GM10248 (cell line): ENCODE measurements at places on chromosomes 11 and 22.

- DNase-seq = no peak
These were observed 38.1 kb downstream of the PARVA start for GRCh38 chr11:12415342-12415966.

- peak; percentile 76 for DNase-seq
These were observed at the start of gene RASGRP2 for GRCh38 chr11:64743591-64744543. TSS of gene RASGRP2 (minus strand) at chr11:64744142. CDS start at chr11:64742866, 1,276 bp downstream.

GRCh38 chr11:64969209-64969608 is 2.7 kb downstream of the MAJIN start:
- DNase-seq = no peak

DNA sequence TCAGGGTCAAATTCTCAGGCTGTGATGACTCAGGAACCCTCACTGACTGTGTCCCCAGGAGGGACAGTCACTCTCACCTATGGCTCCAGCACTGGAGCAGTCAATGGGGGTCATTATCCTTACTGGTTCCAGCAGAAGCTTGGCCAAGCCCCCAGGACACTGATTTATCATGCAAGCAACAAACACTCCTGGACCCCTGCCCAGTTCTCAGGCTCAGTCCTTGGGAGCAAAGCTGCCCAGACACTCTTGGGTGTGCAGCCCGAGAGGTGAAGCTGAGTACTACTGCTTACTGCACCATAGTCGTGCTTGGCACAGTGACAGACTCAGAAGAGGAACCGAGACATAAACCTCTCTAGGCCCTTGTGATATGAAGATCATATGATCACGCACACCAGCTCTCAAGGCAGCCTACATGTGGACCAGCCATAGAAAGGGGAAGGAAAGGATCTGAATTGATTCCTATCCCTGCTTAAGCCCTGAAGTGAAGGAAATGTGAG is 58.2 kb downstream of the ZNF280B start:
- DNase-seq = peak; percentile 78

DNA sequence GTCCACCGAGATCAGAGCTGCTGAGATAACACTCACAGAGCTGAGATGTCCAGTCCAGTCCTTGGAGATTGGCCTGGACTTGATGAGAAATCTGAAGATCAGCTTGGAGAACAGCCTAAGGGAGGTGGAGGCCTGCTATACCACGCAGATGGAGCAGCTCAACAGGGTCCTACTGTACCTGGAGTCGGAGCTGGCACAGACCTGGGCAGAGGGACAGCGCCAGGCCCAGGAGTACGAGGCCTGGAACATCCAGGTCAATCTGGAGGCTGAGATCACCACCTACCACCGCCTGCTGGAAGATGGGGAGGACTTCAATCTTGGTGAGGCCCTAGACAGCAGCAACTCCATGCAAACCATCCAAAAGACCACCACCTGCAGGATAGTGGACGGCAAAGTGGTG is 33.1 kb downstream of the CLTCL1 start:
- no peak for DNase-seq

- no peak for DNase-seq
These were observed 6.6 kb downstream of the SERHL2 start for GRCh38 chr22:42560381-42560780.

DNA sequence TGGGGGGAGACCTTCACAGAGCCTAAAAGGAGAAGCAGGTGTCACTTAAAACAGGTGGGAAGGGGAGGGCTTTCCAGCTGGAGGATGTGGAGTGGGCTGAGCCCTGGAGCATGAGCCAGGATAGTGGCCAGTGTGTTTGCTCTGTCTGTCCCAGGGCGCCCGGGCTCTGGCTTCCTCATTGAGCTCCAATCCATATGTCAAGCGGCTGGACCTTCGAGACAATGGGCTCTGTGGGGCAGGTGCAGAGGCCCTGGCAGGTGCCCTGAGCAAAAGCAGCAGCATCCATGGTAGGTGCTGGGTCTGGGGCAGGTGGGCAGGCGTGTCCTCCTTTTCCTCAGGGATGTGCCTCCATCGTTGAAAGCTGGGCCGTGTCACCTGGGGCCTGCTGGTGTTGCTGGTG is 2.0 kb downstream of the LRRC74B start:
- no peak for DNase-seq

GRCh38 chr11:115390441-115390840 is 113.8 kb downstream of the CADM1 start:
- DNase-seq = no peak

- peak; percentile 53 for DNase-seq
These were observed 414.5 kb upstream of the SYN3 start for GRCh38 chr22:33472462-33473344.

DNA sequence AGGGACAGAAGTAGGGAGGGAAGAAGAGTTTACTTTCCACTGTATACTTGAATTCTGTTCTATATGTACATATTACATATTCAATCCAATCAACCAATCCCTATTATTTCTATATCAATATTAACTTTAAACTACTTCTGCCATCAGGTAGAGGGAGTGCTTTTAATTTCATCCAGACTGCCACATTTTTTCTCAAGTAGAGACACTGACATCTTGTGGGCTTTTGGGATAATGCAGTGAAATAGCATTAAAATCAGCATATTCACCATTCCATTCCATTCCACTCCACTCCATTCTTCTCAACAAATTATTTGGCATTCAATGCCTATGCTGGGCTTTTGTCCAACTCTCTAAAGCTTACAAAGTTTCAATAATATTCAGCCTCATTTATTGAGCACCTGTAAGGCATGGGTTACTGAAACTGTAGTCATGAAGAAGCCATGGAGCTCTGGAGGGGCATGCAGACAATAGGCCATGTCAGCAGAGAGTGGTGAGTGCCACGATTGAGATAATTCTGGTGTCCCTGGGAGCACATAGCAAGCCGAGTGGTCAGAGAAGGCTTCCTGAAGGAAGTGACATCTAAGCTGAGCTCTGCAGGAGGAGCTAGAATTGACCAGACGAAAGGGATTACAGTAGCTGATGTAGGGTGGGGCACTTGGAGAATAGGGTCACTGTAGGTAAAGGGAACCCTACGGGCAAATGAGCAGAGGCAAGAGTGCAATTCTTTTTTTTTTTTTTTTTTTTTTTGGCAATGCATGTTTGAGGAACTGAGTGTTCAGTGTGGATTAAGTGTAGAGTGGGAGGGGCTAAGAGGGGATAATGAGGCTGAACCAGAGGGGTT is 12.8 kb upstream of the CLPB start:
- peak; percentile 60 for DNase-seq

DNA sequence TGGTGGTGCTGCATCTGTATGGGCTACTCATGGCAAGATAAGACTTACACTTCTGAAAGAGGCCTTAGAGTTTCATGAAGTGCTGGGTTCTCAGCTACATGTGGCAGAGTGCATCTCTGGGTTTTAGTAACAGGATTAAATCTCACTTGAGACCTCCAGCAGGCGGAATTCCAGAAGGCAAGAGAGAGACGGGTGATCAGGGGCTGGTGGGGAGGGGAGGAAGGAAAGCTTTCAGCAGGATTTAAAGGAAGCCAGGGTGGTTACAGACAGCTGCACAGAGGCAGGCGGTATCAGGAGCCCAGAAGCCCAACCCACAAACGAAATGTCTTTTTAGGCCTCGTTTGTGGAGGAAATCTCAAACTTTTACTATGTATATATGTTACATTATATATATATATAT is 56.2 kb upstream of the CD82 start:
- DNase-seq = no peak

DNA sequence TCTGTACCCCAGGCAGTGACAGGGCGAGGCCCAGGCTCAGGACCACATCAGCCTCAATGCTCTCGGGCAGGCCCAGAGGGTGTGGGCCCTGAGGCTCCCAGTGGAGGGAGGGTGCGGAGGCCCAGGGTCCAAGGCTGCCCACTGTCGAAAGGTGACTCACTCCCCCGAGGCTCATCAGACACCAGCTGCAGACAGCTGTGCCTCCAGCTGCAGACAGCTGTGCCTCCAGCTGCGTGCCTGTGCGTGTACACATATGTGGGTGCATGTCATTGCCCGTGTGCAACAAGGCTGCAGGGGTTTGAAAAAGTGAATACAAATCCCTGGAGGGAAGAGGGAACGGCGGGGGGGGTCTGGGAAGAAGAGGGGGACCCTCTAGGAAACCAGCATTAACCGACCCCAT is 134.3 kb downstream of the BRD1 start:
- DNase-seq = no peak

DNA sequence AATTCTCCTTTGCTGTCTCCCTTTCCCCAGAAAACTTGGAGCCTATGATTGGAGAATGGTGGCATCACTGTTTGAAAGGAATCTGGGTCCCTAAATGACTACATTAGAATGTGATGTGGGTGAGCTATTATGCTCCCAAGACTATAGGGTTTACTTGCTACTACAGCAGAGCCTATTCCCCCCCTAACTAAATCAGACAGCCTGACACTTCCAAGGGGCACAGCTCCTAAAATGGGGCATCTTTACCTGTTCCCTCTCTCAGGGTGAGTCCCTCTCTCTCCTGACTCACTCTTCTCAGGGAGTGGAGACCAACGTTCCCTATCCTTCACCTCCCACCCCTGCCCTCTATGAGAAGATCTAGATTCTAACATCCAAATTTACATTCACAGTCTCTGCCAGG is 775 bp upstream of the ISX start:
- no peak for DNase-seq

DNA sequence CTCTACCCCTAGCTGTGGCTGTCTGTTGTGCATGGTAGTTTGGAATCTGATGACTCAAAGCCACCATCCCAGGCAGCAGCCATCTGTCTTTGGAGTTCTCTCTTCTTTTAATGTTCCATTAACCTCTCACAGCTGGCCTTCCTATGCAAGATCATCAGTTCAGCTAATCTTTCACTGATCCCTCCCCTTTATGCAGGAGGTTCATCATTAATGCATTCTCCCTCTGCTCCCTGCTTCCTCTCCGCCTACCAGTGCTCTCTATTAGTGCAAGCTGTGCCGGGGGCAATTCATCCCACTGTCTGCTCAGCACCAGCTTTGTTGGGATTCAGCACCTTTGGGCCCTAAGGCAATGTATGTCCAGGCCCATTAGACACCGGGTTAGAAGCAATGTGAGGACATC is 413.0 kb upstream of the LRRC4C start:
- no peak for DNase-seq

DNA sequence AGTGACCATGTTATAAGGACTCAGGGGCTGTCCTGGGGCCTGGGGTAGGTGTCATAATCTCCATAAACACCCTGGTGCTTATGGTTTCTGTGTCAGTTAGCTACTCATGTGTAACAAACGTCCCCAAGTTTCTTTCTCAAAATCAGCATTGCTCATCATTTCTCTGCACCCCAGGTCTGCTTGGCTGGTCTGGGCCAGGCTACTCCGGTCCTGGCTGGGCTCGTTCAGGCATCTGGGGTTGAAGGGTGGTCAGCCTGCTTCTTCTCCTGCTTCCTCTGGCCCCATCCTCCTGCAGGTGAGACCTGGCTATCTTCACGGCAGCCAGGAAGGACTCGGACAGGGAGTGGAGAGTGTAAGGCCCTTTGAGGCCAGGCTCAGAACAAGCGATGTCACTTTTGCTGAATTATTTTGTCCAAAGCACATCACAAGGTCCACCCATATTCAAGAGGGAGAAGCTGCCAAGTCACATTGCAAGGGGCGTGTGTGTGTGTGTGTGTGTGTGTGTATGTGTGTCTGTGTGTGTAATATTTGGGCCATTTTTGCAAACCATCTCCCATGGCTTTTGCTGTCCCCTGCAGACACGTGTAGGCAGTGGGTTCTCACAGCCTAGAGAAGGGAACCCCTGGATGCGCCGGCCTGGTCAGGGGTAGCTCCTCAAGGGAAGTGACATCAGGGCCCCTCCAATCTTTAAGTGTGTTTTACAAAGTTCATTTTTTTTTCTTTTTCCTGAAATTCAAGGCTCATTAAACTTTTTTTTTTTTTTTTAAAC is 535.8 kb downstream of the TBC1D22A start:
- peak; percentile 10 for DNase-seq

DNA sequence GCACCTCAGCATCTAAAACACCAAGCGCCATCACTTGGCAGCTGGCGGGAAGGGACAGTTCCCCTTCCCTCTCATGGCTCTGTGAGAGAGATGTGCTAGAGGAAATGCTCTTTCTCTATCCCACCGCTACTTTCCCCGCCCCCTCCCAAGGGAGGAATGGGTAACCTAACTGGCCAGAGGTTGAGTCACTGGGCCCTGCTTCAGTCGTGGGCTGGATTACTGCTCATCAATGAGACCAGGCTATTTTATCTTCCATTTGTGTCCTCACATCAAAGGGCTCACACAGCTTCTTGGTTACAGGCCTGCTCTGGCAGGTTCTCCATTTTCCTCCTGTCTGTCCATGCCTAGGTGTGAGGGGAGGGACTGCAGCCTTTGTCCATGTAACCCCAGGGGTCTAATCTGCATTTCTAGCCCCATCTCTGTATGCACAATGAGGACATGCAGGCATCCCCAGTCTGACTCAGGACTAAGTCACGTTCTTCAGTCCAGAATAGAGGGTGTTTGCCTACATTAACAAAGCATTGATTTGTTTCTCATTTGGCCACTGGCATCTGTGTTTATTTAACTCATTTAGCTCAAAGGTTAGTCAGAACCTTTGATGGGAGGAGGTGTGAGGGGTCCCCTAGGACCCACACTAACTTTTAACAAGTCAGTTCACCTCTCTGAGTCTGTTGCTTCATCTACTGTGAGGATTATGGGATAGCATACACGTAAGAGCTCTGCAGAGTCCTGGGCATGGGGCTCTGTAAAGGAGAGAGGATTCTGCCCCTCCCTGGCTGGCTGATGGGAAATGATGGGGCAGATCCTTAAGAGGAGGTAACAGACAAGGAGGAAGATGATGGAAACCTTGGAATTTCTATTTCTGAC is 99.1 kb downstream of the XRRA1 start:
- DNase-seq = no peak

DNA sequence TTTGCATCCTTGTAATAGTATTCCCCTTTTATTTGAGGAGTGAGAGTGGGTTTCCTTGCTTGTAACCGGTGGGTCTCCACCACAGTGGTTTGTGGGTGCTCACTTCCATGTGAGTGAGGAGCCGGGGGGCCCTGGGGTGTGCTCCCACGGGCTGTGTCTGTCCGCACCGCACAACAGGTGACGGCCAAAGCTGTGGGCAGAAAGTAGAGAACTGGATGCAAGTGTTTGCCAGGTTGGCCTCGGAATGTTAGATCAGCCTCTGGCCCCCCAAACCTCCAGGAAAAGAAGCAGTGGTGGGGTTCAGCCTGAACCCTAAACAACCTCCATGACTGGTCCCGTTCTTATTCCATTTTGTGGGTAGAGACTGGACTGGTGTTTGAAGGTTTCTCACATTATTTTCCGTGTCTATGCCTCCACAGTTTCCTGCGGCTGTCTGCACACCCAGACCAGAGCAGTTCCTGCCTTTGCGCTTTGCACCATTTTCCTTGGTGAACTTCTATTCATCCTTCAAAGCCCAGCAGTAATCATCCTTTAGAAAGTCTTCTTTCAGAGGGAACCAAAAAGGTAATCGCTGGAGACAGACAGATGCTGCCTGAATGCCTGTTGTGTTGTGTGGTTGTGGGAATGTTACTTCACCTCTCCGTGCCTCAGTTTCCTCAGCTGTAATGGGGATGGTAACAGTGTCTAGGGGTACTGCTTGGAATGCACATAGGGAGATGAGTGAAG is 77.2 kb downstream of the MYEOV start:
- no peak for DNase-seq

DNA sequence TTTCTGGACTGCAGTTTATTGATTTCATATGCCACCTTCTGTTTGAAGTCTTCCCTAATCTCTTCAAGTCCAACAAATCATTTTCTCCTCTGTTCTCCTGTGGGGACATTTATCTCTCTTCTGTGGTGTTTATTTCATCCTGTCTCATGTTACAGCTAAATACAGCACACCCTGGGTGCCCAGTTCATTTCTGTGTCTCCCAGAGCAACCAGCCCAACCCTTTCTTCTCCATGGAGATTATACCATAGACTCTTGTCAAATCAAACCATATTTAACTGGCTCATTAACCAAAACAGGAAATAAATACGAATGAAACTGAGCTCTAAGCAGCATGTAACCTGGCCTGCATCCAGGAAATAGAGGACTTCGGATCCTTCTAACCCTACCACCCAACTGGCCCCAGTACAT is at the start of gene MS4A8:
TSS of gene MS4A8 (plus strand) at position 329 of the 408 bp plus-strand sequence. CDS start 1,249 bp downstream, outside the sequence.
- no peak for DNase-seq
